ENCODE measurements at places on chromosomes 1 and 21.
A peak's percentile ranks its signal among the peaks of the same experiment; 100 is the strongest.

DNA sequence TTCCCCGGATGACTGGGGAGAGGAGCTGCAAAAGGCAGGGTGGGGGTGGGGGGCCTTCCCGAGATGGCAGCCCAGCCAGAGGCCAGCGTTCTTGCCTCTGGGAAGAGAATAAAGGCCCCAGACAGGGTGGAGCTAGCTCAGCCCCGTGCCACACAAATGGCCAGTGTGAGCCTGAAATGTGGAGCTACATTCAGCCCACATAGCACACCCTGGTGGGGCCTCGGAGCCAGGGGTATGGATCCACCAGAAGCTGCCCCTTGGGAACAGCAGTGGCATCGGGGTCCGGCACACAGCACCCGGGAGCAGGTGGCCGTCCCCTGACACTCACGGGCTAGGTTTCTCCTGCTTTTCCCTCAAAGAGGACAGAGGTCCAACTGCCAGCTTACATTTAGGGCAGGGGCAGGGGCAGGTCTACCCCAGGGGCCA lies 93.9 kb downstream of the PDE9A start:
- DNase-seq, result no peak

DNA sequence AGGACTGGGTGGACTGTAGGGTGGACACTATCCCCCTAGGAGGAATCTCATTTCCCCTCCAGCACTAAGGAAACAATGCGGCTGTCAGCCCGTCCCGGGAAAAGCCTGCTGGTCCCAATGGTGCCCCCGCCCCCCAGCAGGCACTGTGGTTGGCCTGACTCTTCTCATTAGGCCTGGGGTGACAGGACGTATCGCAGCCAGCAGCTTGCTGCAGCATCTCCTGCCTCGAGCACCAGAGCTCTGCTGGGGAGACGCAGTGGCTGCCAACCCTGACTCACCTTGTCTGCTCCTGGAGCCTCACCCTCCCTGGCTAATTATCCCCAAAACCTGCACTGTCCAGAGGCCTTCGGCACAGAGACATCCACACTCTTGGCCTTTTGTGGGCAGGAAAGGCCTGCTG lies 115.1 kb upstream of the GJB5 start:
- DNase-seq, result no peak

DNA sequence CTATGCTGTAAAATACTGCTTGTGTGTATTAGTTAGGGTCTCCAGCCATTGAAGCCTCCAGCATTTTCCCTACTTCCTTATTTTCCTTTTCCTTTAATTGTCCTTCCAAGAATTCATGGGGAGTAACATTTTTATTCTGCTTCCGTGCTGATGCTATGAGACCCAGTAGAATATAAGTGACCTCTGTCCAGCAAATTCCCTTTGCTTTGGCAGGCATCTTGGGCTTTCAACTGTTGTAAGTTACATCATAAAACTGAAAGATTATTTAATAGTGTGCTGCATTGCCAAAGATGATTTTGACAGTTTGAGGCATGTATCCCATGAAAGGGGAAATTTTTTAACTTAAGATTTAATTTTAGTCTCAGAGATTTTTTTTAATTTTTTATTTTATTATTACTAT lies 48.1 kb upstream of the B3GALT2 start:
- no peak for DNase-seq

GRCh38 chr1:214379236-214379970 lies 98.4 kb downstream of the SMYD2 start:
- no peak for DNase-seq

DNA sequence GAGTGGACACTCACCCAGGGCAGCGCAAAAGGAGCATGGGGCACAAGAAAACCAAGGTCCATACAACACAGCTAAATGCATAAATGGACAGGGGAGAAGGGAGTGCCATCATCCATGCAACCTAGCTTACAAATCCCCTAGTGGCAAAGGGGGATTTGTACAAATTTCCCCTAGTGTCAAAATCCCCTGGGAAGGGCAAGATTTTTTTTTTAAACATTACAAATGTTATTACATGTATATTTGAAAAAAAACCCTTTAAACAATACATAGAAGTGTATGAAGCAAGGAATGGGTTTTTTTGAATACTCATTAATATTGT lies 89.6 kb upstream of the IVNS1ABP start:
- DNase-seq, result no peak

DNA sequence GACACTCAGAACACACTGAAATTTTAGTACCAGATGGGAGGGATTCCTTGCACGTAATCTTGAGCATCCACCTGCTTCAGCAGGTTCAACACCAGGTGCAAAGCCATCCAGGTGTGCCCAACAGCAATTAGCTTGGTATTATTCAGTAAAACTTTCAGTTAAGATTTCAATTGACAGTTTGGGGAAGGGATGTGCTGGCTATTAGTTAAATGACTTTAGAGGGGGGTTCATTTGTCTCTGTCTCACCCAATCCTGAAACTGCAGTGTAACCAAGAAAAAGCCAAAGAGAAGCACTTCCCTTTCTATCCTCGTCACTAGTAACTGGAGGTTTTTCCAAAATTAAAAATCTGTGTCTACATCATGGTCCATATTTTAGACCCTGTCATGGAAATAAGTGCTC lies 90.9 kb downstream of the PIK3R3 start:
- peak; percentile 74 for DNase-seq

DNA sequence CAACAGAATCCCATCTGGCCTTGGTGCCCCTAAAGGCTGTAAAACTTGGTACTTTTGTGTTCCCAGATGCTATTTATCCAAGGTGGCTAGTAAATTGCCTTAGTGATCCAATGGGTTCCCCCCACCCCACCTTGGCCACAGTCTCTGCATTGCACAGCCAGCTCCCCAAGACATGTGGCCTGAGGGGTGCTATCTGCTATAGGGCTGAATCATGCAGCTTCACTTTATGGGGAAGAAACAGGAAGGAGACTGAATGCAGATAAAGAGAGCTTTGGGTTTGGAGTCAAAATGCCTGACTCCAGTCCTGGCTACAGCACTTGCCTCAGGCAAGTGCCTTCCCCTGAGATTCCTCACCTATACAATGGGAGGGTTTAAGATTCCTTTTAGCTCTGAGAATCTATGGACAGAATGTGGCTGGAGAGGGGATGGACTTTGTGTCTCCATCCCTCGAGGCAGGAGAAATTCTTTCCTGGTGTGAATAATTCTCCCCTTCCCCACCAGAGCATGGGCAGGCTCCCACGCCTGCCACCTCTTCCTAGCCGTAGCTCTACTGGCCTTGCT lies 6.5 kb downstream of the RHEX start:
- DNase-seq, result no peak

DNA sequence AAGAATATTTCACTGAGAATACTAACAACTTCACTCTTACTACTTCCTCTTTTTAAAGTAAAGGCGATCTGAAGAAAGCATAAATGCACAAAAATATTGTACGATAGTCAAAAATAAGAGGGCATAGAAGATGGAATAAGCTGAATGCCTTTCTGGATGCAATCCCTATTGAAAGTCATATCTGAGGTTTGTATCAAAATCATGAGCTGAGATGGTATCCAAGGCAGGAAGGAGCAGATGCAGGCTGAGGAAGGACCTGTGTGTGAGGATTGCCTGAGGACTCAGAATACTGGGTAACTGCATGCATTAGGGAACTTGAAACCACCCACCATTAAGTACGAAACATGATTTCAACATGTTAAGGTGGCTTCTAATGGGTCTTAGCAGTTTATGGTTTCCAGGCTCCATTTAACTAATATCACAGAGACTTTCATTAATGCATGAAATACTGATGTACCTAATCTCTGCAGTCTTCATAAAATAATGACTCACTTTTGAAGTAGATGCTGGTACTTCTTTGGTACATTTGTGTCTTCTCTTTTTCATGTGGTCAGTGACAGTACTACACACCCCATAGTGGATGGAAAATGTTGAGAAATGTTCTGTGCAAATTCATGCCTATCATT lies 29.6 kb upstream of the RGS1 start:
- no peak for DNase-seq

DNA sequence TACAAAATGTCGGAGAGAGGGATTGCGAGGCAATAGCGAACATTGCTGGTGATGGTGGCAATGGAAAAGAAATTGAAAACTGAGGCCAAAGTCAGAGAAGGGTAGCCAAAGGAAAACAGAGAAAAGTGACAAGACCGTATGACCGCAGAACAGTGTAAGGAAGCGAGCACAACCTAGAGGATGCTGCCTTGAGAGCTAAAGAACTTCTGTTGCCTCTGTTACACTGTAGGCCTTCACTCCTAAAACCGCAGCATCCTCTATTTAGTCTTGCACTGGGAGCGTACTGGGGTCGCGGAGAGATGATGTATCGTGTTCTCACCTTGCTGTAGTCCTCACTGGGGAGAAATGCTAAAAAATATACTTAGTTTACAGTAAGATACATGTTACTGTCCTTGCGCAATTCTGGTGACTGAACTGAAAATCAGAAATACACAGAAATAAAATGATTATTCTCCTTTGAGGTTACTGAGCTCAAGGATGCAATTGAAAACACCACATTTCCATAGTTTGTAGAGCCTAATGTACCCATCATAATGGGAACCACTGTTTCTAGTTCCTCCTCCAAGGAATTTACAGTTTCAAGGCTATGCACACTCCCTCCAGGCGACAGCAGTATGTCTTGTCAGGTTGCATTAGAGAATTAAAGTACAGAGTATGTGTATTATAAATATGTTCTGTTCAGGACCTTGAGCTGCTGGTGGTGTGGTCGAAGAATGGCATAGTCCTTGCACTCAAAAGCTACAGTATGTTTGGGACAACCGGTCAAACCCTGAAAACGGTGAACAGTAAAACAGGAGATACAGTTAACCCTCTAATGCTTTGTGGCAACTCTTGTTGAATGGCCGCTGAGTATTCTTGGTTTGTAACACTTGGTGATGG lies 1.3 kb downstream of the NEK7 start:
- no peak for DNase-seq

DNA sequence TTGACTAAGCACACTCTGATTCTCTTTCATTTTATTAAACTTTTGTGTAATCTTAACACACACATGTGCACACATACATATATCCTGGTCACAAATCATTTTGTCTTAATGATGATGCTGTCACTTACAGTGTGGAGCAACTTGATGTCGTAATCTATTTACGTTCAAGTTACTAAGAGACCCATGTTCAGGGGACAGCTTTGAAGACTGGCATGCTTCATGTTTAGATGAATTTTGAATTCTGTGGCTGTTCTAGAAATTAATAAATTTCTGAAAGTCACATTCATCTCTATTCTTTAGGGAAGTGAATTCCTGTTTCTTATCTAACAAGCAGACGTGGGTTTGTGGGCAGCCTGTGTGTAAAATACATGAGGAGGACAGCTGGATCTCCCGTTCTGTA lies 1637.8 kb downstream of the PLA2G4A start:
- DNase-seq, result no peak

GRCh38 chr1:111597426-111597825 lies 22.2 kb upstream of the RAP1A start:
- DNase-seq, result no peak

DNA sequence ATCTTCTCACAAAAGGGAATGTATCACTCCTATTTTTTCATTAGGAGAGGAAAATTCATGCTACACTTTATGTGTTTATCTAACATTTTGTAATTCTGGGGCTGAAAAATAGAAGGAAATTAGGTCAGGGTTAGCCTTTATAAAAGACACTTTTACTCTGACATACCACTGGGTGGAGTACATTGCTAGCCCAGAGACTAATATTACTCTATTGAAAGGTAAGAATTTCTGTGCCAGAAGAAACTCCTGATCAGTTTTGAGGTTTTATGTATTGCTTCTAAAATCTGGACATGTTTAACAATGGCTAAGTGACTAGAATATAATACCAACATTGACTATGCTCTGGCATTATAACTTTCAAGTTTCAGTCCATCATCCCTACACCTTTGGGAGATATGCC lies 724.6 kb downstream of the USP25 start:
- peak; percentile 4 for DNase-seq

DNA sequence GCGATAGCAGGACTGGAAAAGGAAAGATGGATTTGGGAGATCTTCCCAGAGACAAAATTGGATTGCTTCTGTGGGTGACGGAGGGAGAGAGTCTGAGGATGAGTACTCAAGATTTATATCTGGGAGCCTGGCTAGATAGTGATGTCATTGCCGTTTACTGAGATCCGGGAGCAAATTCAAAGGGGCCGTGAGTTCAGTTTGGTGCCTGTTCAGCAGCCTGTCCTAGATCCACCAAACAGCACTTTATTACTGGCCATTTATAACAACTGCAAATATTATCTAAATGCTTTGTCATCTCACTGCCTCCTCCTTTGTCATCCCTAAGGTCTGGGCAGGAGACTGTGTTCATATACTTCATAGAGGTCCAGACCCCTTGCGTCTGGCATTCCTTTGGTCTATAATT lies 29.2 kb downstream of the MAPKAPK2 start:
- DNase-seq, result no peak

GRCh38 chr21:45334591-45335081 lies 46.9 kb upstream of the POFUT2 start:
- DNase-seq, result no peak

DNA sequence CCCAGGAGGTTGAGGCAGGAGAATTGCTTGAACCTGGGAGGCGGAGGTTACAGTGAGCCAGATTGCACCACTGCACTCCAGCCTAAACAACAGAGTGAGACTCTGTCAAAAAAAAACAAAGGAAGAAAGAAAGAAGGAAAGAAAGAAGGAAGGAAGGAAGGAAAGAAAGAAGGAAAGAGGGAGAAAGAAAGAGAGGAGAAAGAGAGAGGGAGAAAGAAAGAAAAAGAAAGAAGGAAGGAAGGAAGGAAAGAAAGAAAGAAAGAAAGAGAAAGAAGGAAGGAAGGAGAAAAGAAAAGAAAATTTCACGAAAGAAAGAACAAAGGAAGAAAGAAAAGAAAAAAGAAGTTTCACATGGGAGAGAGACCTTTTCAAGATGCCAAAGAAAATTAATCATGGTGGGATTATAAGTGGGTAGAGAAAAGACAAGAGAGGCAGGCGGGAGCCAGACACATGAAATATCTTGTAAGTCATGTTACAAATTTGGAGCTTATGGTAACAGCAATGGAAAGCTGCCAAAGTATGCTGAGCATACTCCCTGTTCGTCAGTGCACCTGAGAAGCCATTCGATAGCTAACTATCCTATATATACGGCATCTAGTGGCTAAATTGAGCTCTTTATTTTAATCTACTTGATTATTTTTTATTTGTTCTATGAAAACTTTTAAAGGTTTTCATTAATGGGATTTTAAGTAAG lies 41.3 kb upstream of the TNFSF4 start:
- peak; percentile 13 for DNase-seq

DNA sequence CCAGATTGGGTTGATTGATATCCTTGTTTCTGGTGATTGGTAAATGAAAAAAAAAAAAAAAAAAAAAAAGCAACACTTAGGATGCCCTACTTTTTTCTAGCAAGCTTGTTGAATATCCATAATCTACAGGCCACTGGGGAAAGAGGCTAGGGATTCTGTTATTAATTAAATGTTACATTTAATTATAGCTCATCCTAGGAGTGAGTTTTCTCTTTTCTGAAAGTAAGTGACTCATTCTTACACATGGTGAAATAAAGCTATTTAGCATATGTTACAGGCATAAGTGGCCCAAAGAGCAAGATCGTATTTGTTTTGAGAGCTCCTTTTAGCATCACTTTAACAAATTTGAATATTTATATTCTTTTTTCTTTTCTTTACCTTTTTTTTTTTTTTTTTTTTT lies 94.5 kb downstream of the FNBP1L start:
- no peak for DNase-seq
